ENCODE measurements at places on chromosomes 16 and 17.

- no peak for DNase-seq
Measured at GRCh38 chr16:80664226-80664625, 123.4 kb downstream of the DYNLRB2 start.

GRCh38 chr16:3835089-3835602 is 45.4 kb downstream of the CREBBP start:
- no peak for DNase-seq

DNA sequence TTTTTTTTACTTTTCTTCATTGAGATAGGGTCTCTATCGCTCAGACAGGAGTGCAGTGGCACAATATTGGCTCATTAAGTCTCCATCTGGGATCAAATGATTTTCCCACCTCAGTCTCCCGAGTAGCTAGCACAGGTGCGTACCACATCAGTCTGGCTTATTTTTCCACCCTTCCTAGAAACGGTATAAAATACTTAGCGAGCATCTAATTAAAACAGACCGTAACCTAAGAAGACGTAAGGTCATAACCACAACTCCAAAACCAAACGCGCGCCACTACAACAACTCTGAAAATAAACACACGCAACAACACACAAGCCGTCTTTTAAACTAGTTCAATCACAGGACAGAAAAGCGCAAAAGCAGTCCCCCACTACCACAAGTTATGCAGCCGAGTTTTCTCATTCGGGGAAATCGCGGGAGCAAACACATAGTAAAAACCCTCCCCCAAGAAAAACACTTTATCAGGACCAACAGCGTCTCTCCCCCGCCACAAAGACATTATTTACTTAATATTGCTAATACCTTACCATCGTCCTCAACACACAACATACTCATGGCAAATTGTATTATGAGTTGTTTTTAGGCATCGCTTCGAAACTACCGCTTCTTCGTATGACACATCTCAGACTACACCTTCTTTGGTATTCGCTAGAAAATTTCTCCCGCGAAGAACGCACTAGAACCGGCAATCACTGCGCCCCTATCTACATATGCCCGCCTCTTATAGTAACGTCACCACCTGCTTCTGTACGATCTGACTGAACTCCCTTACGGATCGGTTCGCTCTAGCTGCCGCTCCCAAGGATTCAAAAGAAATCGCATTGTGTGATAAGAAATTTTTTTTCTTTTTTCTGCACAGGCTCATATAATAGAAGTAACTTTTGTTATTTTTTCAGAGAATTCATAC is 32.8 kb downstream of the TEX14 start:
- peak; percentile 57 for DNase-seq

GRCh38 chr17:75877752-75878173 is 618 bp downstream of the TRIM47 start:
- DNase-seq = peak; percentile 60

GRCh38 chr17:41975099-41976083 is 8.8 kb downstream of the CNP start:
- DNase-seq = no peak

DNA sequence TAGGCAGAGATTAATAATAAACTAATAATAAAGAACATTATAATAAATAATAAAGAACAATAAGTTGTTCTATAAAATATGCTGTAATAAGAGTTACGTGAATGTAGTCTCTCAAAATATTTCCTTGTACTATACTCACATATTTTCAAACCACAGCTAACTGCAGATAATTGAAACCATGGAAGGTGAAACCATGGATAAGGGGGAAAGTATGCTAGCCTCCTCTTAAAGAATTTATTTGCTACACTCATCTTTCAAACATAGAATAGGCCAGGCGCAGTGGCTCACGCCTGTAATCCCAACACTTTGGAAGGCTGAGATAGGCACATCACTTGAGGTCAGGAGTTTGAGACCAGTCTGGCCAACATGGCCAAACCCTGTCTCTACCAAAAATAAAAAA is 18.5 kb downstream of the CYTH1 start:
- no peak for DNase-seq

DNA sequence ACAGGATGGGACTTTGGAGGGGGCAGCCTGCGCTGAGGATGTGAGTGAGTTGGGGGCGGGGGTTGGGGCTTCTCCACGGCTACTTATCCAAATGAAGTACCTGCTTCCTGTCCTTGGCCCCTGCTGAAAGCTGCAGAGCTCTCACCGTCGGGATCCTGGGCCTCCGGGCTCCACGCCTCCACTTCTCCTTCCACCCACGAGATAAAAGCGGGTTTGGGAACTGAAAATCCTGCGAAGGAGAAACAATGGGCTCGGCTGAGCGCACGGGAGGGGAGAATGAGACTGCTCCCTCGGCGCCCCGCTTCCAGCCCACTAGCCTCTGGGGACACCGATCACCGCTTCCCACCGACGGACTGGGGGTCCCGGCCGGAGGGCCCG is 486 bp downstream of the ZNF785 start:
- no peak for DNase-seq

GRCh38 chr17:1908699-1909309 is 79.0 kb downstream of the RPA1 start:
- DNase-seq = no peak

DNA sequence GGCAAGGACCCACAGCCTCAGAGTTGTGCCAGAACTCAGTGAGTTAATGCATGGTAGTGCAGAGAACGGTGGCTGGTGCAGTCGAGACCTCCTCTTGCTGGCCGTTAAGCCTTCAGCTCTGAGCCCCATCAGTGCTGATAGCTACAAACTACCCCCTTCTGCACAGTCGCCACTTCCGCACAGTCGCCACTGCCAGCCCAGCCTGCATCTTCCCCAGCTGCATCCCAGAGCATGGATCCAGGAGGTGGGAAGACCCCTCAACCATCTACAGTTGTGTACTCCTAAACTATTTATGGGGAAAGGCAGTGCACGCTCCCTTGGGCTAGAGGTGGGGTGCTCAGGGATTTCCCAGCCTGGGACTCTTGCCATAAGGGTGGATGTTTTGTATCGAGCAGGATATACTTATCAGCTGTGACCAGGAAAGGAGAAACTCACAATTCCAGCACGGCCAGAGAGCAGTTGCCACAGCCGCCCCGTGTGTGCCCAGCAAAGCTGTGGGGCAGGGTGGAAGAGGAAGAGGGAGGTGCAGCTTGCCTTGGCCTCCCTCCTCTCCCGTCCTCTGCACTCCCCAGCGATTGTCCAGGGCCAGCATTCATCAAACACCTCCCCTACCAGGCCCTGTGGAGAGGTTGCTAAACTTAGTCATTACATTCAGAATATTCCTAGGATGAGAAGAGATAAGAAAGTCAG is 49.5 kb upstream of the CMIP start:
- DNase-seq = no peak

DNA sequence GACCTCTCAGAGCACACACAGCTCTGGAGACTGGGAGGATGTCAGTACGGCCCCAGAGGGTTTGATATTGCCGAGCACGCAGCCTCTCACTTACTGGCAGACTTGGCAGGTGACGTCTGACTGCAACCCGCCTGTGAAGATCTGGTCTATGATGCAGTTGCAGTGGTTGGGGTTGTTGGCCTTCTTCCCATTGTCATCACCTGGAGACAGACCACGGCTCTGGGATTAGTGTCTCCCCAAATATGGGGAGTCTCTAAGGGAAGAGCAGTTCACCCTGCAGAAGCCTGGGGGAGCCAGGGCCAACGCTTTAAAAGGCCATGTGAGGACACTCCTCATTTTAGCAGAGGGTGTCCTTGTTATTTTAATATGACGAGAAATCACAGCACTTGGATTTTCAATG is 30.1 kb downstream of the USP22 start:
- DNase-seq = no peak

GRCh38 chr16:89981414-89981813 is 32.9 kb downstream of the DEF8 start:
- no peak for DNase-seq

DNA sequence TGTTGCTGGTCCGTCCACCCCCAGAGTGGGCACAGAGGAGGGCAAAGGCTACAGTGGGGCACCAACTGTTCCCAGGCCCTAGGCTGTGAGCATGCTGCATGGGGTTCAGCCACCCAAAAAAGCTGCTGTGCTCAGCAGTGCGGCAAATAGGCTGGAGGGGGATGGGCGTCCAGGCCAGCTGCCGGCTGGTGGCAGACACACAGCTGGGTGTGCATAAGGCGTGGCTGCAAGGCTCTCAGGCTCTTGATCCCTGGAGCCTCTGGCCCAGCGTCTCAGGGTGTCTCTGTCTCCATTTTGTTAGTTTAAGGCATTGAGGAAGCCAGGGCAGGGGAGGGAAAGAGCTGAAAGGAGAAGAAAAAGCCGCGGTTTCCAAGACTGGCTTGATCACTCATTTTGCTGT is 8.8 kb downstream of the RPL19 start:
- DNase-seq = no peak

GRCh38 chr16:22297114-22297870 is at the start of gene POLR3E:
POLR3E (plus strand) TSS chr16:22297409; CDS start chr16:22302969, 5,560 bp downstream.
- DNase-seq = peak; percentile 99

- no peak for DNase-seq
Measured at GRCh38 chr16:9681508-9681907, 500.7 kb downstream of the GRIN2A start.

DNA sequence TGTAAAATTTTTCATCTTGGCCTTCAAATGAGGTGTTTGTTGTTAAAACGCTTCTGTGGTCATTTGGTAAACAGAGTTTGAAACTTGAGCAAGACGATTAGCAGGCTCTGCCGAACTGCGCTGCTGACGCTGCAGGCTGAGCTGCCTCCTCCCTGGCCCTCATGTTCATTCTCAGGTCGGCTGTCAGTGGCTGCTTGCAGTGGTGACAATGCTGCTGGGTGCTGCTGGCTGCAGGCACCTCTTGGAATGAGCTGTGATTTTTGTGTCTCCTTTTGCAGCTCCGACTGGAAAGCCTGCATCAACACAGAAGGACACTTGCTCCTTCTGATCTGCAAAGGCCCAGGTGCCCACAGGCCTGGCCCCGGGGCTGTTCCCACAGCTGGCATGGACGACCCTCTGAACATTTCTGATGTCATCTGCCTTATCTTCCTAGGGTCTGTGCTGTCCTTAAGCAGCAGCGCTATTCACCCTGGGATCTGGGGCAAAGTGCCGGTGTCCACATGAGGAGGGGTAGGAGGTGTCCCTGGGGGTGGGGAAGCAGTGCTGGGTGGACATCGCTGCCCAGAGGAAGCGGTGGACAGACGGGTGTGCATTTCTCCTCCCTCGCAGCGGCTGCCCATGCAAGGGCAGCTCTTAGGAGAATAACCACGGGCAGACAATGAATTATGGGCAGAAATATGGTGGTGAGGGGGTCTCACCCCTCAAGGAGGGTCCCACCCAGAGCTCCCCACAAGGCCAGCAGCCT is 23.1 kb upstream of the OSGIN1 start:
- no peak for DNase-seq

DNA sequence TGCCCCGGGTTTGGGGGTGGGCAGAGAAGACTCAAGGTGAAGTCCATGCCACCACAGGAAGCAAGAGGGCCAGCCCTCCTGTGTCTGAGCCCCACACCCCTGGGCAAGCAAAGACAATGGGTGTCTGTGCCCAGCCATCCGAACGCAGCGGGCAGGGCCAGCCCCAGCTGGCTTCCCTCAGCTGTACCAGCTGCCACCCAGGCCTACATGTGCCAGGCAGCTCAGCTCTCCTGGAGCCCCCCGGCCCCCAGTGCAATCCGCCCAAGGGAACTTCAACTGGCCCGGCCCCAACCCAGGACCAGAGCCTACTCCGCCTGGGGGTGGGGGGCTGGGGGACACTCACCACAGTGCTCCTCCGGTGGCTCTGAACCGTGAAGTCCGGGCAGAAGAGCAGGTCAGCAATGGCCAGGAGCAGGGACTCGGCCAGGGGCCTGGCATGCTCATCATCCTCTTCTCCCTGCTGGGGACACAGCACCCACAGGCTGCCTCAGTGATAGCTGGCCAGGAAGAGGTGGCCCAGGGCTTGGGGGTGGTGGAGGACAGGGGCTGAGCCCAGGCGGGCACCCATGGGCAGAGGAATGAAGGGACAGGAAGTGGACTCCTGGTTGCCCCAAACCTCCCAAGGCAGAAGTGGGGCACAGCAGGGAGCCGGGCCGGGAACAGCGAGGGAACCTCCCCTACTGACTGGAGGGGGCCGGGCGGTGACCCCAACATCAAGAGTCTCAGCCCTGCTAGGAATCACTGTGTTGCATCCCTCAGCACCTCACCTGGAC is 9.8 kb downstream of the HID1 start:
- DNase-seq = no peak

GRCh38 chr17:2008332-2009126 is 16.6 kb downstream of the RTN4RL1 start:
- no peak for DNase-seq

DNA sequence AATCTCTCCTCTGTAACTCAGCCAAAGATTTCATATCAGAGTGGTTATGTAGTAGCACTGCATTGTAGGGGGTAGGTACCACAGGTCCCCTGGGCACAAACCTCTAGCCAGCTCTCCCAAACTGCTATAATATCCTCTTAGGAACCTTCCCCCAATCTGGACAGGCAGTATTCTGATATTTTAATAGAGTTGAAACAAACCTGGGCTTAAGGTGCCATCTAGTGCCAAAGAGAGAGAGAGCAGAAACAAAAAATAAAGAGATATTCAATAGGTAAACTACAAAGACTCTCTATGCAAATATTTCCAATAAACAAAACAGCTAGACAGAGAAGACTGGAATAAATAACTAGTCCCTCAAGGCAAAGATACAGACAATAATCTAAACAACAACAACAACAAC is 1070.0 kb downstream of the CDH11 start:
- DNase-seq = no peak

- DNase-seq = no peak
Measured at GRCh38 chr17:47632991-47633390, 16.7 kb upstream of the KPNB1 start.

GRCh38 chr17:75400326-75400939 is 5.0 kb downstream of the GRB2 start:
- no peak for DNase-seq

DNA sequence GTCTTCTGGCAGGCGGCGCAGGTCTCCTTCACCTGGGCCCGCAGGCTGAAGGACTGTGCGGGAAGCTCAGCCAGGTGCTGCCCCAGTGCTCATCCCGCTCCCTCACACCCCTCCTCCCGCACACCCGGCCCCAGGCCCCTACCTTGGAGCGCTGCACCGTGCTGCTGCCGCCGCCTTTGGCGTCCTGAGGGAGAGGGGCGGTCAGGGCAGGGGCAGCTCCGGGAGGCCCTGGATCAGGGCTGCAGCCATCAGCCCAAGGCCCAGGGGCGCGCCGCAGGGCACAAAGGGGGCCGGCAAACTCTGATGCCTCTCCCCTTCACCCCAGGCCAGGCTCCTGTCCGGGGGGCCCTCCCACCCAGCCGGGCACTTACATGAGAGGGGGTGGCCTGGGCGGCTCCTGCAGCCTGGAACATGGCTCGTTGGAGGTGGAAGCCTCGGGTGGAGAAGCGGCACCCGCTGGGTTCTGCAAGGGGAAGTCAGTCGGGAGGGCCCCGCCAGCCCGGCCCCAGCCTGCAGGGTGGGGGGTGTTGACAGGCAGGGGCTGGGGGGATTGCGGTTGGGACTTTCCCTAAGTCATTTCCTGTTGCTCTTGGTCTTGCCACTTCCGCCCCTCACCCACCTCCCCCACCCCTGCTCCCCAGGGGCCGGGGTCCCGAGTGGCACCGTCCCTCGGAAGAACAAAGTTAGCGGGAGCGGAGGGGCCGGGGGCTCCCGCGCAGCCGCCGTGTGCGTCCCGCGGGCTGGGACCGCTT is 863 bp downstream of the LIMD2 start:
- DNase-seq = peak; percentile 78
